SK-N-SH treated with all-trans-retinoic acid at 6 μM for 48 hours (cell line): ENCODE measurements at places on chromosomes 7 and 10.

GRCh38 chr7:135342887-135343286, 109.2 kb downstream of the STRA8 start:
- peak; percentile 65 for ATAC-seq

DNA sequence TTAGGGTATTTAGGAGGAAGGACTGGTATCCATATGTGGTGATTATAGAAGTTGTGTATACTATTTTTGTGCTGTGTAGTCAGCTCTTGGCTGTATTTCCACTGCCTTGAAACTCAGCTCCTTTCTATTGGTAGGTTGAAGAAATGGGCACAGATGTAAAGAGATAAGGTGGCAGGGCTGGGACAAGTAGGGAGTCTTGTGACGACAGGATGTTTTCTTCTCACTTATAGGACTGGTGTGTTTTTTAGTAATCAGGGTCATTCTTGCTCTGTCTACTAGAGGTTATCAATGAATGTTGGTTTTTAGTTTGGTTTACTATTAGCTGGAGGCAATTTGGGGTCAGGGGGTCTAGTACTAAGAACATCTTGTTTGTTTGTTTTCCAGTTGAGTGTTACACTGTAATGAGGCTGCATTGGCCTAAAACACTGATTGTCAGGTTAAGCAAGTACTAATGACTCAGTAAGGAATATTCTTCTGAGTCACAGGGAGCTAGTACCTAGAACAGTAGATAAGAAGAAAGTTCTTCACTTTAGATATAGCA, 11.8 kb downstream of the UBN2 start:
- no peak for ATAC-seq

DNA sequence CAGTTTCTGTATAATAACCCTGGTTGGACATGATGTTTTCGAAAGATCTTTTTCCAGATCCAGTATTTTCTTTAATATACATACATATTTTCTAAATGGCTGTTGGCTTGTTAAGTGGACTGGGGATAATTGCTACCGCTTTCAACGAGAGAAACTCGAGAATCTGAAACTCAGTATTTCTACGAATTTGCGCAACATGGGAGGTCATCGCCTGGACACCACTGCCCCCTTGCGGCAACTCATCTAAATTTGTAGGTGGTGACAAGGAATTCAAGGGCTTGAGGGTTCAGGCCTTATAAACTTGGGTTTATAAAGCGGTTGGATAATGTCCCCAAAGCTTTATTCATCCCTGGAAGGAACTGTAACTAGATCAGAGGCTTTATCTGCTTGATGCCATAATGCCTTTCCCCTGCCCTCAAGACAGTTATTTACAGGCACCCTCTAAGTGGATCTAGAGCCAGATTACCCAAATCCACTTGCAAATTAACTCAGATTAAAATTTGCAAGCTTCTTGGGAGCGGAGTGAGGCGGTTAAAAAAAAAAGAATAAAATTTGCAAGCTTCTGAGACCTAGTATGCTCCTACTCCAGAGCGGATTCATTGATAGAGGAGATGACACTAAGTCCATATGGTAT, 21.3 kb upstream of the KCNK18 start:
- peak; percentile 79 for ATAC-seq

- ATAC-seq: no peak
Observed at GRCh38 chr10:23376229-23376655, 31.6 kb upstream of the C10orf67 start.

DNA sequence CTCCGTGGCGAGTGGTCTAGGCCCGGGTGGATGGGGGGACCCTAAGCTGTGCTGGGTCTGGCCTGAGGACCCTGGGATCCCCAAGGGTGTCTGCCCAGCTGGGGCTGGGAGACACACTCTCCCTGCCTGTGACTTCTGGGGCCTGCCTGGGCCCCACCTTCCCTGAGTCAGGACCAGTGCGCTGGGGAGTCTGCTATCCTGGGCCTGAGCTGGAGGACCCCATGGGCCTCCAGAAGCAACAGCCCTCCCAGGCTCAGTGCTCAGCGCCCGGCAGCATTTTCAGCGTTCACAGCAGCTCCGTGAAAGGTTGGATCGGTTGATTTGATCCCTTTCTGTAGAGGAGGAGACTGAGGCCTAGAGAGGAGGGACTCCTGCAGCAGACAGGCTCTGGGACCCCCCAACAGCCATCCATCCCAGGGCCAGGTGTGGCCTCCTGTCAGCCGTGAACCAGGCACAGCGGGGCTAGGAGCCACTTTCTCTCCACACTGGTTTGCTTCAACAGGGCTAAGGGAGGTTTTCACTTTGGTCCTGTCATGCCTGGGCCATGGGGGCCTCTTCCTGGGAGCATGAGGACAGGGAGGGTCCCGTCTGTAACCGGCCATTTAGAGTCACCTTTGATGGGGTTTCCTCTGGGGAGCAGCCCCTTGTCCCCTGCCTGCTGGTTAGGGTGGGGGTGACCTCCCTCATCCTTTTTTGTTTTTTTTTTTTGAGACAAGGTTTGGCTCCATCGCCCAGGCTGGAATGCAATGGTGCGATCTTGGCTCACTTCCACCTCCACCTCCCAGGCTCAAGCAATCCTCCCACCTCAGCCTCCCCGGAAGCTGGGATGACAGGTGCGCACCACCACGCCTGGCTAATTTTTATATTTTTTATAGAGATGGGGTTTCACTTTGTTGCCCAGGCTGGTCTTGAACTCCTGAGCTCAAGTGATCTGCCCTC, 12.4 kb downstream of the FOXL3 start:
- ATAC-seq: no peak

GRCh38 chr7:101743241-101743994, 74.0 kb upstream of the CUX1 start:
- peak; percentile 92 for ATAC-seq

GRCh38 chr7:140678816-140679130, 6.0 kb downstream of the ADCK2 start:
- no peak for ATAC-seq

GRCh38 chr7:101823596-101823995, 6.2 kb downstream of the CUX1 start:
- ATAC-seq: no peak

- ATAC-seq: no peak
Observed at GRCh38 chr7:12519682-12520009, 50.9 kb upstream of the SCIN start.

DNA sequence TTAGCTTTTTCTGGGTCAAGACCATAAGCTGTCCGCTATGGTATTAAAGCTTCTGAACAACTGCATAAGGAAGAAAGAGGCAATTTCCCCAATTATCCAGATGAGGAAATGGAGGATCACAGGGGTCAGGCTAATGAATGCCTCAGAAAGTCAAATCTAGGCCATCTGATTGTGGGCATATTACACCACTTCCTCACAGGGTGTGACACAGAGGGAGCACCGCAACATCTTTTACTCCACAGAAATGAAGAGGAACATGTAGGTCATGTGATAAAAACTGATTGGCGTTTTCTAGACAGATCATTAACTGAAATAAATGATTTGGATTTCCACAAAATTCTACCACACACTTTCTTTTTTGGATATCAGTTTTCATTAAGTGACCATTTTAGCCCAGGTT, 384.4 kb downstream of the PARD3 start:
- ATAC-seq: no peak

- no peak for ATAC-seq
Observed at GRCh38 chr7:114630201-114630990, 215.8 kb downstream of the FOXP2 start.

GRCh38 chr7:20279979-20280378, 50.7 kb upstream of the ITGB8 start:
- no peak for ATAC-seq

- ATAC-seq: no peak
Observed at GRCh38 chr10:129808092-129808983, 155.7 kb downstream of the EBF3 start.

DNA sequence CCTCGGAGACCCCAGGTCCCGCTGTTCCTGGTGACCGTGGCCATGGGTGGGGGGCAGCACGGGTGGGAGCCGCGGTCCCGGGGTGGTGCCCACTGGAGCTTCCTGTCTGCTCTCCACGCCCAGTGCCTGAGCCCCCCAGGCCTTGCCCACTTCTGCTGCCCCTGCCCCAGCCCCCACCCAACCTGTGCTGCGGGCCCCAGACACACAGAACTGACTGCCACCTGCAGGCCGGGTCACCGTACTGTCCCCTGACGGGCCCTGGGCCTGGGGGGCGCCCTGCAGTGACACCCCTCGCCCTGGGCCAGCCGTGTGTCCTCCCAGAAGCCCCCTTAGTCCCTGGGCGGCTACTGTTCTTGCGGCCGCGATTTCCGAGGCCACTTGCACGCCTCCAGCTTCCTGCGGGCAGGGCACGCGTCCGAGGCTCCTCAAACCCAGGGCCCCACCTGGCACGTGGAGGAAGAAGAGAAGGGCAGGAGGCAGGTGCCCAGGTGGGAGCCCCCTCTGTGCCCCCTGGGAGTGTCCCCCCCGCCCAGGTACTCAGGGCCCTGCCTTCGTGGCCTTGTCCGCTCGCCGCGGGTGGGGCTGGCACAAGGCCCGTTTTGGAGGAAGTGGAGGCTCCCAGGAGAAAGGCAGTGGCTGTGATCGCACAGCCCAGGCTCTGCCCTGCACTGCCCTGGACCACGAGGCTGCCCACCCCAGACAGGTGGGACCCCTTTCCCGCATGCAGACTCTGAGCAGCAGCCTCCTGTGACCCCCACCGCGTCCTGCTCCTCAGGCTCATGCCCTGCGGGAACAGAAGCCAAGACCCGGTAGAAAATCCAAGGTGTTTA, 10.4 kb downstream of the TMEM184A start:
- ATAC-seq: peak; percentile 1; the same call in 2 of the 3 replicates

DNA sequence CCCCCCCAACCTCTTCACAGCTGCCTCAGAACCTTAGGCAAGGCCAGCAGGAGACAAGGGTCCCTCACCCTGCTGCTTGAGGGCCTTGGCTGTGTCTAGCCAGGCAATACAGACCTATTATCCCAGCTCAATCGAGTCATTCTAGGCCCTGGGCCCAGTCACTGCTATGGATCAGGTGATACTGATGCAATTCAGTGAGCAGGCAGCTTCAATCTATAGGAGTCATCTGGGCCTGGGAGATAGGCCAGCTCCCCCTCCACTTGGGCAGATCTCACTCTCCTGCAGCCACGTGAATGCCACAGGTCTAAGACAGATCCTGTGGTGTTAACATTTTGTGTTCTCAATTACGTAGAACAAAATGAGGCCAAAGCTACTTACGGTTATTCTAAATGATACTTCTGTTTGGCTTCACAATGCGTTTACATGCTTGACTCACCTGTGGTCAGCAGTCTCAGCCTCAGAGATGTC, 68.0 kb upstream of the LRRC4 start:
- no peak for ATAC-seq

GRCh38 chr7:31043051-31043471, 9.0 kb upstream of the ADCYAP1R1 start:
- peak; percentile 45; the same call in 1 of the 3 replicates for ATAC-seq

DNA sequence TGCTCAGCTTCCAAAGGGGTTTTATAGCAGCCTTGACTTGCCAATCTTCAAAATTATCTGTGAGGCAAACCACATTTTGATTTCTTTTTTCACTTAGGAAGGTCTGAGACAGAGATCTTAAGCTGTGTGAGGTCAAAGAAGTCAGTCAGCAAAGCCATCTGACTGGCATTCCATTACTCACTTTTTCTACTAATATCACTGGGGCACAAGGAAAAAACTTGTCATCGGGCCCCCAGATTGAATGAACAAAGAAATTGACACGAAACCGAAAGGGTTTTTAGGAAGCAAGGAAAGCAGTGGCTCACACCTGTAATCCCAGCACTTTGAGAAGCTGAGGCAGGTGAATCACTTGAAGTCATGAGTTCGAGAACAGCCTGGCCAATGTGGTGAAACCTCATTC, 78.5 kb upstream of the FRMD4A start:
- ATAC-seq: no peak

- ATAC-seq: no peak
Observed at GRCh38 chr10:129712000-129712399, 245.0 kb downstream of the MGMT start.

GRCh38 chr7:140223515-140224221, 46.9 kb upstream of the KDM7A start:
- ATAC-seq: no peak

GRCh38 chr10:101529725-101530553, 58.1 kb downstream of the POLL start:
- ATAC-seq: no peak

DNA sequence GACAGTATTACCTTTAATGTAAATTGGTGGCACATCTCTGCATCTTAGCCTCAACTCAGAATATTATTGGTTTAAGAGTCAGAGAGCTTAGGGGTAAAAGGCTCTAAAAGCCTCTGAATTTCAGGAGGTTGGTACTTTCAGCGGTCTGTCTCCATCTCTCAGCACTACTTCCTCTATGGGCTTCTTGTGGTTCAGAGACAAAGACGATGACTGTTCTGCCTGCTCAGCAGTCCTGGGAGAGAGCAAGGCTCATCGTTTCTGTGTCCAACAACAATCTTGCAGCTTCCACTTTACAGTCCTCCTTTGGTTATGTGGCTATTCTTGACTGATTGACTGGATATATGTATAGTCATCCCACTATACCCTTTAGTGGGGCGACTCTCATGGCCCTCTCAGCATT, 394.7 kb downstream of the AUTS2 start:
- ATAC-seq: no peak

- no peak for ATAC-seq
Observed at GRCh38 chr10:62443866-62444265, 69.7 kb downstream of the ZNF365 start.

DNA sequence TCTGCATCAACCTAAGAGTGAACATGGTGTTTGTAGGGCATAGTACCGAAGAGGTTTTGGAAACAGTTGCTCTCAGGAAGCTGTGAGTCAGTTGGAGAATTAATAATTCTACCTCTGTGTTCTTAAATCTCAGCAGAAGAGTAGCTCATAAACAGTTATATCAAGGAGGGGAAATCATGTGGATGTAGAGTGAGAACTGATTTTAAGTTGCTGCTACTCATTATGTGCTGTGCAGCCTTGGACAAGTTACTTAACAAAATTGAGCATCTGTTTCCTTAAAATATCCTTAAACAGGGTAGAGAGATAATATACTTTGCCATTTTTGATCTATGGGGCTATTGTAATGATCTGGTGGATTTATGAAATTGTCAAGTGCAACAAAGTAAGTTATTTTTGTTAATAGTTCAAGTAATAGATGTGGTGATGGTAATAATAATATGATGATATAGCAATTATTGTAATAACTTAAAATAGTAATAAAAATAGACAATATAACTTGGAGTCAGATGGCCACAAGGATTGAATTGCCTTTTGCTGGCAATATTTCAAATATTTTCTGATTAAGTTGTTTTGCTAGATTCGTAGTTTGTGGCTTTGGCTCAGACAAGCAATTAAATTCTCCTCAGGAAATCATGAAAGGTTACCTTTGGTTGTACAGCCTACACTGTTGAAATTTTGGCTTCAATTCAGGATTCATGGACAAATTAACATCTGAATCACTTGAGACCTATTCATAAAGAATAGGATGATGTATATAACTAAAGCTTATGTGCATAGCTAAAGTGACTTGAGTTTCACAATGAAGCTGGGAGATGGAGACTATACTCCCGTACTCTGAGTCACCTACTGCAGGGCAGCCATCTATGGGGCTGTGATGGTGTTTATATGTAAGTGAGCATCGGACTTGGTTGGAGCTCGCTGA, 228.5 kb downstream of the CDK14 start:
- ATAC-seq: peak; percentile 95

- no peak for ATAC-seq
Observed at GRCh38 chr7:66668112-66668511, 39.4 kb downstream of the KCTD7 start.

GRCh38 chr10:70052462-70053217, at the start of gene MACROH2A2:
TSS of gene MACROH2A2 (plus strand) at chr10:70052846. CDS start at chr10:70075659, 22,813 bp downstream.
- ATAC-seq: peak; percentile 97
